Activated CD8-positive, alpha-beta memory T cell treated with anti-CD3 and anti-CD28 coated beads for 36 hours (primary cell): ENCODE measurements at places on chromosomes 1 and 21. TPM values are rescaled to one million over a fixed set of nuclear protein-coding genes. Genes with fewer than 3 reads are reported as not detected.

Gene CLCNKA
- not detected for total RNA-seq

Gene DOP1B
- total RNA-seq, result 13.6 TPM

Gene FABP3
- total RNA-seq, result not detected

Gene ERICH3
- total RNA-seq, result not detected

Gene KIF17
- total RNA-seq, result not detected

Gene TSSK3
- 0.36 TPM for total RNA-seq

Gene KRTAP19-3
- not detected for total RNA-seq

Gene JAM2
- total RNA-seq, result 1.3 TPM

Gene IKBKE
- 15.3 TPM for total RNA-seq

Gene CLDN8
- not detected for total RNA-seq

Gene NDUFV3
- 38.1 TPM for total RNA-seq
